Fibroblast of the aortic adventitia (primary cell): ENCODE measurements at places on chromosomes 1 and 21.
A peak's percentile ranks its signal among the peaks of the same experiment; 100 is the strongest.

DNA sequence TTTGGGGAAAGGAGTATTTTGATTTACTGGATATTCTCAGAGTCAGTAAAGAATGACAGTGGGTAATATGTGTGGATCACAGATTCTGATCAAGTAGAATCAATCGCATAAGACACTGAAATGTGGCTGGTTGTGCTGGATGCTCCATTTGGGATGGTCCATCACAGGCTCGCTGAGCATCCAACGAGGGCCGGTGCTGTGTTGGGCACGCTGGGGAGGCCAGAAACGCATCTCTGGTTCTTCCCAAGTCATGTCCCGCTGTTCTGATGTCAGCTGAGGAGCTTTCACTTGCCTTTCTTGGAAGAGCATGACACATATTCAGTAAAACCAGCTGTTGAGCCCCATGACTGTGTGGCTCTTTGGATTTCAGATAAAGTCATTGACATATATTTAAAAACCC lies 72.0 kb downstream of the UMODL1 start:
- no peak for DNase-seq

GRCh38 chr1:218363141-218363540 lies 18.0 kb downstream of the TGFB2 start:
- DNase-seq, result no peak

GRCh38 chr1:101178688-101179491 lies 57.9 kb upstream of the S1PR1 start:
- no peak for DNase-seq

GRCh38 chr1:83998498-83999315 lies at the start of gene TTLL7:
TSS of gene TTLL7 (minus strand) at chr1:83999132. CDS start at chr1:83952211, 46,921 bp downstream.
- peak; percentile 41 for DNase-seq

DNA sequence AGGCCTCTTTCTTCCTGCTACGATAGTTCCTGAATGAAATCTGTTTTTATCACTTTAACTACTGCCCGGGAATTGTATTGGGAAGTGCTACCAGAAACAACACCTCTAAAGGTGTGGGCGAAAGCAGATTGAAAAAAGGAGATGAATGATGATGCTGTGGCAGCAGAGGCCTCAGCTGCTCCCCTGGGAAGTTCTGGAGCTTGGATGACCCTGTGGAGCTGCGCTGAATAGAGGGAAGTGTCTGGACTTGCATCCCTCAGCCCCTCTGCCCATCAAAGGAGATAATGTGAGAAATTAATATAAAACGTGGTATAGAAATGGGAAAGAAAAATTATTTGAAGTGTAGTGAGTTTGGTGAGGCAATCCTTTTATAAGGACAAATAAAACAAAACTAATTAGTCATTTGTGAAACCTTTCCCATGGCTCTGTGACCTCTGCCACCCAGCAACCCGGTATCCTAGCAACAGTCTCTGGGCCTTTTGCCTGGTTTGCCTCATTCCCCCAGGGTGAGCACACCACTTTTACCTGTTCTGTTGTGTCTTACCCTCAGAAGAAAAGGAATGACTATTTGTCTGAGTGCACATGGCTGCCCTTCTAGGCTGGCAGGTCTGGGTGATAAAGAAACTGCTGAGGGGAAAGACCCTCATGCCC lies 21.3 kb downstream of the OVAAL start:
- no peak for DNase-seq

- DNase-seq, result no peak
Measured at GRCh38 chr1:61504305-61504704, 220.6 kb downstream of the TM2D1 start.

- no peak for DNase-seq
Measured at GRCh38 chr1:59577774-59578173, 237.0 kb upstream of the HOOK1 start.

GRCh38 chr1:184888505-184888904 lies 85.8 kb downstream of the NIBAN1 start:
- DNase-seq, result peak; percentile 74

DNA sequence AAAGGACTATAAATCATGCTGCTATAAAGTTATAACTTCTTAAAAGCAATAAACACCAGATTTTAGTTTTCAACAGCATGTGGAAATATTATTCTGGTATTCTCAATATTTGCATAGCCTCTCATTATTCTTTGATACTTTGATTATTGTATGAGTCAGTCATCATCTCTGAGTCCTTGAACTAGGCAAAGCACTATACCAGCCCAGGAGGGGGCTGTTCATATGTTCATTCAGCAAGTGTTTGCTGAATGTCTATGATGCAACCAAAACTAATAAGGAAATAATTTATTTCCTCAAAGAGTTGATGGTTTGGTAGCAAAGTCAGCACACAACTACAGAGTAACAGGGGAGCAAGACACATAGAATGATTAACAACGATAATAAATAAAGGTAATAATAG lies 175.6 kb upstream of the C1orf105 start:
- no peak for DNase-seq

DNA sequence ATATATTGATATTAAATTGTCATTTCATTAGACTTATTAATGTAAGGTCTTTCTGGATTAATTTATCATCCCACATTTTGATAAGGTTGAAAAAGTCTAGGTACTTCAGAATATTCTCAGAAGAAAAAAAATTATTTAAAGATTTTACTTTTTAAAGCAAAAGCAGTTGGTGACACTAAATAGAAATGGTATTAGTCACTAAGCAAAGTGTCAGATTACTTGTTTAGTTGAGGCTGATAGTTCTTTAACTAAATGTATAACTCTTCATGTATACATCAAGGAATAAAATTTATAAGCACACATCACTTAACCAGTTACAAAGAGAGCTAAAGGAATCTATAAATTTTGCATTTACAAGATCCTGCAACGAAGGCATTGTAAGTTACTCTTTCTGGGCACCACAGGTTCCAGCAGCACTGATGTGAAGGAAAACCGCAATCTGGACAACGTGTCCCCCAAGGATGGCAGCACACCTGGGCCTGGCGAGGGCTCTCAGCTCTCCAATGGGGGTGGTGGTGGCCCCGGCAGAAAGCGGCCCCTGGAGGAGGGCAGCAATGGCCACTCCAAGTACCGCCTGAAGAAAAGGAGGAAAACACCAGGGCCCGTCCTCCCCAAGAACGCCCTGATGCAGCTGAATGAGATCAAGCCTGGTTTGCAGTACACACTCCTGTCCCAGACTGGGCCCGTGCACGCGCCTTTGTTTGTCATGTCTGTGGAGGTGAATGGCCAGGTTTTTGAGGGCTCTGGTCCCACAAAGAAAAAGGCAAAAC lies 101.1 kb downstream of the ADARB1 start:
- no peak for DNase-seq

DNA sequence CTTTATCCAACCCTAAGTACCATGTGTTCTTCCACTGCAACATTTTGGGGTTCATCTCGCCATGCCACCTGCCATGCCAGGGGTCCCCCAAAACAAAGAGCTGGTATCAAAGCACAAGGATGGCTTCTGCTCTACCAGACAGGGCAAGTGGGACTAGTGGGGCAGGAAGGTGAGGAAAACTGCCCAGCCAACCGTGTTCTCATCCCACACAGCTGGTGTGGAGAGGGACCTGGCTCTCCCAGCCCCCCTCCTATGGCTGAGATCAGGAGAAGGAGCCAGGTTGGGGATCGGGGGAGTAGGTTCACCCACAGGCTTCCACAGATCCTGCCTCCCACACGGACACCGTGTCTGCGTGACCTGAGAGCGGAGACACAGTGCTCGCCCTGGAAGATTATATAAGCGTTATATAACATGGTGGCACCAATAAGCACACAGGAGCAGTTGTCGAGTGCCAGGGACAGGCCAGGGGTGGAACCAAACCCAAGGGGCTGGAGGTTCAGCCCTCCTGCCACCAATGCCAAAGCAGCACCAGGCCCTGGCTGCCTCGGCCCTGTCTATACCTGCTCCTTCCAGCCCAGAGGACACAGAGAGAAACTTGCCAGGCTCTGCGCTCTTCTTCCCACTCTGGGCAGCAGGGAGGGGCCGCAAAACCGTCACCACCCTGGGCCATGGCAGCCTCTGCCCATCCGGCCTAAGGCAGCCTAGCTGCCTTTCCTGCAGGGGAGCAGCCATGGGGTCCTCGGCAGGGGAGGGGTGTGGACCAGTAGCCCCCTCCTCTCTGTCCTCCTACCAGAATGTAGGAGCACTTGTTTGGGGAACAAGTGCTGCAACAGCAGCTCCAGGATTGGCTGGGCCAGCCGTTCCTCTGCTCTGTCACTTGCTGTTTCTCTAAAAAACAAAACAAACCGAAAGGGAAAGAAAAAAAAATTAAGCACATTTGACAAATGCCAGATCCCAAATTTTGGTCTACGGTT lies 43.5 kb downstream of the CD34 start:
- peak; percentile 35 for DNase-seq

DNA sequence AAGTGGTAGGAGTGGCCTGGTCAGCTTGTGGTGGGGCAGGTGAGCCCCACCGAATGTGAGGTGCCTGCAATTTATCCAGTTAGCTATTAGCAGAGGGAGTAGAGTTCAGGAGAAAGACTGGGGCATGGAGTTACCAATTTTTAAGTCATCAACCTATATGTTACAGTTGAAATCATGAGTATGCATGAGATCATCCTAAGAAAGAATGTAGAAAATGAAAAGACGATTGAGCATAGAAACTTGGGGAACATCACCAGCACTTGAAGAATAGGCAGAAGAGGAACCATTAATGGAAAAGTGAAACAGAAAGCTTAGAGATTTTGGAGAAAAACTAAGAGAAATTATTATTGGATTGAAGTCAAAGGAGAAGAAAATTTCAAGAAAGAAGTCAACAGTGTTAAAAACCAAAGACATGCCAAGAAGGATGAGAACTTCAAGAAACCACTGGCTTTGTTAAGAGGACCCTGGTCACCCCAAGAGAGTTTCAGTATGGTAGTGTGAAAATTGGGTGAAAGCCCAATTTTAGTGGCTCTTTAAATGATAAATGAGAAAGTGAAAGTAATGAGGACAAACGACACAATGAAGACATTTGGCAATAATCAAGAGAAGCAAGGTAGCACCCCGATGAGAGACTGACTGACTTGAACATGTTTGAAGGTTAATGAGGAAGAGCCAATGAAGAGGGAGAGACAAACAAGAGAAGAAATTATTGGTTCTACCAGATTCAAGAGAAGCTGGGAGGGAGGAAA lies 36.7 kb downstream of the DNASE2B start:
- no peak for DNase-seq

DNA sequence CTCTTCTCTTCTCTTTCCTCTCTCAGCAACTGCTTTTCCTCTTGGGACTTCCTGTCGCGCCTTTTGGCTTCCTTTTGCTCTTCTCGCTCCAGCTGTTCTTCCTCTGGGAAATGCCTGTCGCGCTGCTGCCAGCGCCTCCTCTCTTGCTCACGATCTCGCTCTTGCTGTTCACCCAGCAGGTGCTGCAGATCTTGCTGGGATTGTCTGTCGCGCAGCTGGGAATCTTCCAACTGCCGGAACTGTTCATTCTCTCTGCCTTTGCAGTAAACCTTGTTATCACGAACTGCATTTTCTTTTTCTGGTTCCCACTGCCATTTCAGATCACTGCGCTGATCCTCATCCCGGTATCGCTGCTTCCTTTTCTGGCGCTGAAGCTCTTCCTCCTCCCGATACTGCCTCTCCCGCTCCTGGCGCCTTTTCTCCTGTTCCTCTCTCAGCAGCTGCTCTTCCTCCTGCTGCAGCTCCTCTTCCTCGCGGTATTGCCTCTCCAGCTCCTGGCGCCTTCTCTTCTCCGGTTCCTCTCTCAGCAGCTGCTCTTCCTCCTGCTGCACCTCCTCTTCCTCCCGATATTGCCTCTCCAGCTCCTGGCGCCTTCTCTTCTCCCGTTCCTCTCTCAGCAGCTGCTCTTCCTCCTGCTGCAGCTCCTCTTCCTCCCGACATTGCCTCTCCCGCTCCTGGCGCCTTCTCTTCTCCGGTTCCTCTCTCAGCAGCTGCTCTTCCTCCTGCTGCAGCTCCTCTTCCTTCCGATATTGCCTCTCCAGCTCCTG lies 5.8 kb downstream of the TCHH start:
- DNase-seq, result peak; percentile 18

DNA sequence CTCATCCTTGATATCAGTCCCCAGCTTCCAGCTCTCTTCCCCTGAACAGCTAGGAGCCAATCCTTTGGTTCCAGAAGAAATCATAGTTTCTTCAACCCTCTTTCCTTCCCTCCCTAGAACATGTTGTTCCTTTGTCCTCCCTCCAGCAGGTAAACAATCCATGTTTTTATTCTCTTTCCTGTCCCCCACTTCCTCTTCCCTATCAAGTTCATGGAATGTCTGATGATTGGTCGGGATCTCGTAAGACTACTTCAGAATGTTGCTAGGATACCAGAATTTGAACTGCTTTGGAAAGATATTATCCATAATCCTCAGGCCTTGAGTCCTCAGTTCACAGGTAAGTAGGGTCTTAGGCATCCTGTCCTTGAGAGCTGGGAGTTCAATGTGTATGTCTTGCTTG lies 23.1 kb upstream of the SLC27A3 start:
- DNase-seq, result no peak

DNA sequence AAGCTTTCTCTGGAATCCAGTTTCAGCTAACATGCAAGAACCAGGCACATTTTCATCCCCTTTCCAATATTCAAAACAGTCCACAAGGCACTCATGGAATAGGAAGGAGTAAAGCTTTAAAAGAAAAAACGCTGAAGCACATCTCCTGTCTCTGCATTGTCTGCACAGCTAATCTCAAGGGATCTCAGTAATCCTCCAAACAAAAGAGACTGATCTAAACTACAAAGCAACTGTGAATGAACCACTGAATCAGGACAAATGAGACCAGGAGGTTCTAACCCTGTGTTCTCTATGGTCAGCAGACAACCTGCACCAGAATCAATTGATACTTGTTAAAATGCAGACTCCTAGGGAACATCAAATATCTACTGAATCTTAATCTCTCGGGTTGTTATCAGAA lies 399.0 kb downstream of the HHAT start:
- no peak for DNase-seq

DNA sequence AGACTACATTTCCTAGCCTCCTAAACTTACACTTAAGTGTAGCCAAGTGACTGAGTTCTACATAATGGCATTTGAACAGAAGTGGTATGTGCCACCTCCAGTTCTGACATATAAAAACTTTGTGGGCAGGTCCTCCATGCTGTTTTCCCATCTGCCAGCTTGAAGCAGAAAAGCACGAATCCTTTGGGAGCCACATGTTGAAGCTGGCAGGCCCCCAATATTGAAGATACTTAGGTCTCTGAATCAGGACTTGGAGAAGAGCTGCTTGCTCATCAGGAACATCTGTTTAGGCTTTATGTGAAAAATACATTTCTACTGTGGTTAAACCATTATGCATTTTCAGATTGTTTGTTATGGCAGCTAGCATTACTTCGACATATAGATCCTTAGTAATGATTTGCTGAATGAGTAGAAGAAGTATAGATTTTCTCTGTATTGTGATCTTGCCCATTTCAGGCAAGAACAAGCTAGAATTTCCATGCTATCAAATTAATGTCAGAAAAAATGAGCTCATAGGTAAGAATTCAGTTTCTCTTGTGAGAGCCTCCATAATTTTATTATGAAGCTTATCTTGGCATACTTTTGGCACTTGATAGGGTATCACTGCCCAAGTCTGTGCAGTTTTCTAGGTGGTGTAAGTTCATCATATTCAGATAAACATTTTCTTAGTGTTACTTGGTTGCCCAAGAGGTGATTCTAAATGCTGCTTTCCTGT lies 68.4 kb downstream of the GDAP2 start:
- DNase-seq, result peak; percentile 59

DNA sequence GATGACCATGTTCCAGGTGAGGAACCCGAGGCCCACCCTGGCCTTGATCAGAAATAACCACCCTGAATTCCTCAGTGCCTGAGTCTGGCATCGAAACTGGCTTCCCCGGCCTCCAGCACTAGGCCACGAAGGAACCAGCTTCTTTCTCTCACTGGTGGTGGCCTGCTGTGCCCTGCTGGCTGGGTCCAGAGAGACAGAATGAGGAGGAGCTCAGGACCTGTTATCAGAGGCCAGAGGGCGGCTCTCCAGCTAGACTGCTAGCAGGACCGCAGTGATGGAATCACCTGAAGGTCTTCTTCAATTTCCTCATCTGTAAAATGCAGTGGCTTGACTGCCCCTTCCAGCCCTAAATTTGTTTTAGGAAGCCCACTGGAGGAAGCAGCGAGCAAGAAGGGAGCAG lies 20.5 kb downstream of the ROR1 start:
- no peak for DNase-seq
